Activated CD4-positive, alpha-beta T cell treated with anti-CD3 and anti-CD28 coated beads, Interleukin-2, amount 10 ng/mL, durations not matched to agents 7 days and 5 days (primary cell): ENCODE measurements at places on chromosomes 12 and 14. TPM values are rescaled to one million over a fixed set of nuclear protein-coding genes. Genes with fewer than 3 reads are reported as not detected.

- H3K27me3 ChIP-seq = peaks cover 6% of the 10 kb centered on the region
- no peak overlapping the region for H3K4me3 ChIP-seq
- no peaks in the 10 kb centered on the region for H3K36me3 ChIP-seq
- no peak overlapping the region for H3K27ac ChIP-seq
- H3K4me1 ChIP-seq = no peaks in the 10 kb centered on the region
- no peak for DNase-seq
Measured at GRCh38 chr14:103027451-103027850, 29.9 kb downstream of the CDC42BPB start.

The TAS2R7 gene
- not detected for total RNA-seq

The RCOR1 gene
- 21.7 TPM for total RNA-seq

DNA sequence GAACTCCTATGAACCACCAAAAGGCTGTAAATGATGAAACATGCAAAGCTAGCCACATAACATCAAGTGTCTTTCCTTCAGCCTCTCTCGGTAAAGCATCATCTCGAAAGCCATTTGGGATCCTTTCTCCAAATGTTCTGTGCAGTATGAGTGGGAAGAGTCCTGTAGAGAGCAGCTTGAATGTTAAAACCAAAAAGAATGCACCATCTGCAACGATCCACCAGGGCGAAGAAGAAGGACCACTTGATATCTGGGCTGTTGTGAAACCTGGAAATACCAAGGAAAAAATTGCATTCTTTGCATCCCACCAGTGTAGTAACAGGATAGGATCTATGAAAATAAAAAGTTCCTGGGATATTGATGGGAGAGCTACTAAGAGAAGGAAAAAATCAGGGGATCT, 61.2 kb downstream of the ATG14 start:
- no peak overlapping the region for H3K4me3 ChIP-seq
- H3K27ac ChIP-seq = no peak overlapping the region
- no peaks in the 10 kb centered on the region for H3K27me3 ChIP-seq

The DCN gene
- not detected for total RNA-seq

- H3K36me3 ChIP-seq = no peaks in the 10 kb centered on the region
- H3K4me3 ChIP-seq = no peak overlapping the region
- H3K4me1 ChIP-seq = no peaks in the 10 kb centered on the region
- no peaks in the 10 kb centered on the region for H3K27me3 ChIP-seq
Measured at GRCh38 chr12:228846-229200, 14.9 kb upstream of the SLC6A12 start.
